ENCODE measurements at places on chromosomes 16 and 17. TPM values are rescaled to one million over a fixed set of nuclear protein-coding genes. Genes with fewer than 3 reads are reported as not detected.

Gene VMO1
- total RNA-seq = 1.9 TPM

Gene KNOP1
- 32.2 TPM for total RNA-seq

Gene MPV17L
- 11.5 TPM for total RNA-seq

Gene EXOC3L1
- 3.9 TPM for total RNA-seq

Gene SPHK1
- total RNA-seq = 16.7 TPM

Gene KRTAP9-4
- not detected for total RNA-seq

Gene CIBAR2
- not detected for total RNA-seq

Gene TBC1D3I
- total RNA-seq = not detected

Gene ERN2
- not detected for total RNA-seq

Gene ITGAD
- 0.22 TPM for total RNA-seq

Gene SEZ6L2
- 1.7 TPM for total RNA-seq

Gene MEIOB
- not detected for total RNA-seq

Gene IRF8
- 23.4 TPM for total RNA-seq

Gene SRL
- 1.8 TPM for total RNA-seq

Gene SCARF1
- total RNA-seq = 7.1 TPM

Gene CHMP1A
- 90.0 TPM for total RNA-seq

Gene UTP4
- 48.0 TPM for total RNA-seq

Gene GP2
- 0.98 TPM for total RNA-seq

Gene SLC12A3
- not detected for total RNA-seq

Measured in tibial nerve (tissue), 4 donors.